ENCODE measurements at places on chromosomes 3 and 15.
A peak's percentile ranks its signal among the peaks of the same experiment; 100 is the strongest.

GRCh38 chr15:22799902-22800301, 13.5 kb downstream of the NIPA1 start:
- DNase-seq: no peak

DNA sequence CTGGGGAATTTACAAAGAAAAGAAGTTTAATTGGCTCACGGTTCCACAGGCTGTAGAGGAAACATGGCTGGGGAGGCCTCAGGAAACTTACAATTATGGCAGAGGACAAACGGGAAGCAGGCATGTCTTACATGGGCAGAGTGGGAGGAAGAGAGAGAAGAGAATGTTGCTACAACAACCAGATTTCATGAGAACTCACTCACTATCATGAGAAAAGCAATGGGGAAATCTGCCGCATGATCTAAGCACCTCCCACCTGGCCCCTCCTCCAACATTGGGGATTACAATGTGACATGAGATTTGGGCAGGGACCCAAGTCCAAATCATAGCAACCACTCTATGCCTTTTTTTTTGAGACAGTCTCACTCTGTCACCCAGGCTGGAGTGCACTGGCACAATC, 28.8 kb downstream of the PCNP start:
- DNase-seq: no peak

DNA sequence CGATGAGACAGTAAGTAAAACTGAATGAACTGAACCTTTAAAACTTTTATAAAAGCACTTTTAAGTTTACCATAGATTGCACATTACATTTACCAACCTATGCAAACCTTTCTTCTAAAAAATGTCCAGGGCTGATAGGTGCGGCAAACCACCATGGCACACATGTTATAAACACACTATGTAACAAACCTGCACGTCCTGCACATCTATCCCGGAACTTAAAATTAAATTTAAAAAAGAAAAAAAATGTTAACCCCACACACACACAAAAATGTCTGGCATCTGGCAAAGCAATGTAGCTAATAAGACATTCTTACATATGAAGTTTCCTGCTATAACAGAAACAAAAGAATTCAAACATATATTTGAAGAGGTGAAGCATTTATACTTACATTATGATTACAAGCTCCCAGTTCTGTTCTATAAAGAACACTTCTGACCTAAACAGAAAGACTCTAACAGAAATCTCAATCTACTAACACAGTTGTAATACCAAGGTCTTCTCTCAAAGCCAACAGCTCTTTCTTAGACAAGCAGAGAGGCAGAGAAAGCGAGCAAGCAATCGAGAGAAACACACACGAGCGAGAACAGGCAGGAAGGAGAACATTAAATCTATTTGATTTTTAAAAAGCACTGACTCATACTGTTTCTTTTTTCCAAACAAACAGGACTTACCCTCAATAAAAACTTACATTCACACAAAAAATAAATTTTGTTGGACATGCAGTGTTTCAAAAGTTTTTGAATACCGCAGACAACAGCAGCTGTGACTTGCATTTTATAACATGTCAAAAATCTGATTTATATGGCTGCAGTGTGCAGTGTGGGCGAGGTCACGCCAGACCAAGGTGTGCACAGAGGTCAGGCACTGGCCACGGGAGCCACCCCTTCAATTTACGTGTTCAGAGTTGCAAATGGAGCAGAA, at the start of gene NRG4:
Gene NRG4 (minus strand): TSS at position 798 of the 925 bp plus-strand sequence. CDS start 1,194 bp downstream, outside the sequence.
- DNase-seq: peak; percentile 36

DNA sequence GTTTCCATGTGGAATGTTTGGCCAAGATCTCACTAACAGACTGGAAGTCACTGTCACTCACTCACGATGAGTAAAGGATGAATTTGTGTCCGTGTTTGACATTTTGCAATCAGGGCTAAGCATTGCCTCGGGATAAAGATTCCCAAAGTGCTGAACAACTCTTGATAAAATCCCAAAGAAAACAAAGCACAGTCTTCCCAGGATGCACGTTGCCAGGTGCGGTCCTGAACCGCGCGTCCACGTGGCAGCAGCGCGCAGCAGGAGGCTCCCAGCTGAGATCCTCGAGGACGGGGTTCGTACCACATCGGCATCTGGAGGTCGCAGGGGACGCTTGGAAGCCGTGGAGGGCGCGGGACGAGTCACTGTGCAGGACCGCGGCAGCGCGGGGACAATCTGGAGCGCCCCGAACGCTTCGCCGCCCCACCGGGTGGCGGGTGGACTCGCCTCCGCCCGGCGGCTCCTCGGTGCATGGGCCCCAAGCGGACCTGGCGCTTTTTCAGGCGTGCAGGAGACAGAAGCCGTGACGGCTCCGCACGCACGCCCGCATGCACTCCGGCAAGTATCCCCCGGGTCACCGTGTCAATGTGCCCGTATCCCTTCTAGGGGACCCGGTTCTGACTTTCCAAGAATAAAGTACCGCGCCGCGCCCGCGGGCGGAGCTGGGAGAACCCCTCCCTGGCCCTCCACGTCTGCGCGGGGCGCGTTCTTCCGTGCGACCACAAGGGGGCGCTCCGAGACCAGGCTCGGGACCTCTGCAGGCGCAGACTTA, 17.7 kb downstream of the CPN2 start:
- DNase-seq: peak; percentile 90

- peak; percentile 73 for DNase-seq
Observed at GRCh38 chr15:65032801-65033537, 3.5 kb upstream of the MTFMT start.

DNA sequence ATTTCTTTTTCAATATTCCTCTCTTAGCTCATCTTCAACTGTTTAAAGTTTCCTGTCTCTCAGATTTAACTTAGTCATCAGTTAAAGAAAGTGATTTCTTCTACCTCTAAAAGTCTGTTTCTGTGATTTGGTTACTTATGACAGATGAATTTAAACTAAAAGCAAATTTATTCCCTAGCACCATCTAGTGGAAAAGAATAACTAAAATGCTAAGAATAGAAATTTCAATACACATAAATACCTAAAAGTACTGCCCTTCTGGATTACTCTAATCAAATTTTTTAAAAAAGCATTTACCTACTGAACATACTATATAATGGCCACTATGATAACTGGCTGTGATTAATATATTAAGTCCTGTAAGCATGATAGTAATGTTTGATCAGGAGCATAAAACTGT, 14.0 kb upstream of the ZCWPW2 start:
- DNase-seq: no peak

DNA sequence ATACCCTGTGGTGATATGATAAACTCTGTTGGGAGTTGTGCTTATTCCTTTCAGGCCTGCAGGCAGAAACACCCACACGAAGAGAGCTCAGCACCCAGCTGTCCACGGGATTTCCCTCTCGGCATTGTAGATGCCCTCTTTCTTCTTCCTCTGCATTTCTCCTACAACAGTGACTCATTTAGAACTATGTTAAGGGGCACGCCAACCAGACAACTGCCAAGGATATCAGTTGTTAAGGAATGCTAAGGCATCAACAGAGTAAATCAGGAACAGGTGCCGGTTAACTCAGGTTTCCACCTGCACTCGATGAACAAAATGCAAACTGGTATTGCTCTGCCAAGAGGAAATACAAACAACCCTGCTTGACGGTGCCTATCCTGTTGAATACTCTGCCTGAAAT, 270.0 kb upstream of the PEX5L start:
- no peak for DNase-seq

DNA sequence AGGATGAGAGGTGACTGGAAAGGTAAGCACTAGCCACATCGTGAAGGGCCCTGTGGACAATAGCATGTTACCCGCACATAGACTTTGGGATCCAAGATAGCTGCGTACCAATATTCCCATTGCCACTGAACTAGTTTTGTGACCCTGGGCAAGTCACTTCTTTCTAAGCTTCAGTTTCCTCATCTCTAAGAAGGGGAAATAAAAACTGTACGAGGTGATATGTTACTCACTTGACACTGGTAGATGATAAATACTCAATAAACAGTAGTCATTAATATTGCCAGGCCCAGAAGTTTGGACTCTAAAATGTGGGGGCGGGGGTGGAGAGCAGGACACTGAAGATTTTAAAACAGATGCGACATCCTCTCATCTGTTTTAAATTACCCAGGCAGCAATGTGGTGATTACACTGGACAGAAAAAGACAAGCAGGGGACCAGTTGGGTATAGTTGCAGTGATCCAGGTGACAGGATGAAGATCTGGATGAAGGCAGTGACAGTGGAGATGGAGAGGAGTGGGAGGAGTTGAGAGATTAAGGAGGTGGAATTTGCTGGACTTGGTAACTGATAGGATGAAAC, 2.5 kb downstream of the ATG7 start:
- DNase-seq: no peak

DNA sequence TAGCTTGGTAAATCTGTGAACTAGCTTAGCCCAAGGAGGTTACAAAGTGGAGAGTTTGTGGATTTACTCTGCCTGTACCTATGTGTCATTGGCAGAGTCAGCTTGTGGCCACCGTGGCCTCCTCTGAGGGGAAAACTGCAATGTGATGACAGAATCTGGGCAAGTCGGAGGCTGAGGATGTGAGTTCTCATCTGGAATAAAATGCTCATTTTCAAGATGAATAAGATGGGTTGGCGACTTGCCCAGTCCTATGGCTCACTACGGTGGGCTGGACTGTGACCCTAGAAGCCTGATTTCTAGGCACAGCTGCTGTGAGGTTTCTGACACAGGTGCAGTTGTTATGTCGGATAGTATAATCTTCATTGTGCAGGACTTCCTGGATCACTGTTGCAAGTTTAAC, 83.7 kb downstream of the ETV5 start:
- DNase-seq: no peak

DNA sequence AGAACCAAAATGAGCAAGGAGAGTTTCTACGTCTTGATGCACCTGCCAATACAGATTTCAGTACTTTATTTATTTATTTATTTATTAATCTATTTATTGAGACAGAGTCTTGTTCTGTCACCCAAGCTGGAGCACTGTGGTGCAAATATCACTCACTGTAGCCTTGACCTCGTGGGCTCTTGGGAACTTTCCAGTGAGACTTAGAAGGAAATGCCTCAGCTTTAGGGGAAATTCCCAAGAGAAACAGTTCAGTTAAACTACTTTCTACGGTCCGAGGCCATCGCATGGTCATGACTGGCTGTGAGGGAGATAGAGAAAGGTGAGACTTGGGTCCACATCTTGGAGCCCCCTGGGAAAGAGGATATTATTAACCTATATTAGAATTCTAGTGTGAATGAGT, 47.0 kb upstream of the HERC1 start:
- DNase-seq: no peak

DNA sequence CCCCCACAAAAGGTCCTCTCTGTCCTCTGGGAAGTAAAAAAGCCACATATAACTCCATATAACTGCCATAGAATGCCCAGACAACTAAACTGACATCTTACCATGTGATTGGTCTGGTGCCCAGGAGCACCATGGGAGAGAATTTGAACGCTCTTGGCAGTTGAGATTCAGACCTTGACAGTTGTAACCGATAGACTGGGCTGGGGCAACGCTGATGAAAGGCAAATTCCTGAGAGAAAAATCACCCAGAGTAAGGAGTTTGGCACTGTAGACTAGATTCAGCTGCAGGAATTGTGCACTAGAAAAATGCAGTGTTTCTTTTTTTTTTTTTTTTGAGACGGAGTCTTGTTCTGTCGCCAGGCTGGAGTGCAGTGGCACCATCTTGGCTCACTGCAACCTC, 240.5 kb downstream of the SOX2 start:
- no peak for DNase-seq
